ENCODE measurements at places on chromosomes 7 and 10.

DNA sequence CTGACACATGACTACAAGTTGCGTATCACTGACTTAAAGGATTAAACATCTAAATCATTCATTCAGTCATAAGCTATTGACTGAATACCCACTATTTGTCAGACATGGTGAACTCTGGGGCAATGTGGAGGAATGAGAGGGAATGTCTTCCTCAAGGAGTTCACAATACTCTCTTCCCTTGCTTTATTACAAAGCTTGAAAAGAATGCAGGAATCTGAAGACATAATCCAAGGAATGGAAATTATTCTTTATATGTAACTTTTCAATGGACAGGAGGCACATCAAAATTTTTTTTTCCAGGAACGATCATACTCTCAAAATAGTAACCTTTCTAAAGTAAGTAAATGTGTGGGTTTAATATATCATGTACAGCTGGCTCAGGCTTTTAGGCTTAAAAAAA lies 111.9 kb downstream of the ATXN7L1 start:
- DNase-seq = no peak

- no peak for DNase-seq
Measured at GRCh38 chr10:89263531-89263930, 12.0 kb upstream of the LIPA start.

- DNase-seq = no peak
Measured at GRCh38 chr10:17214971-17215781, 12.9 kb upstream of the VIM start.

- no peak for DNase-seq
Measured at GRCh38 chr7:40542982-40543741, 408.4 kb downstream of the SUGCT start.

DNA sequence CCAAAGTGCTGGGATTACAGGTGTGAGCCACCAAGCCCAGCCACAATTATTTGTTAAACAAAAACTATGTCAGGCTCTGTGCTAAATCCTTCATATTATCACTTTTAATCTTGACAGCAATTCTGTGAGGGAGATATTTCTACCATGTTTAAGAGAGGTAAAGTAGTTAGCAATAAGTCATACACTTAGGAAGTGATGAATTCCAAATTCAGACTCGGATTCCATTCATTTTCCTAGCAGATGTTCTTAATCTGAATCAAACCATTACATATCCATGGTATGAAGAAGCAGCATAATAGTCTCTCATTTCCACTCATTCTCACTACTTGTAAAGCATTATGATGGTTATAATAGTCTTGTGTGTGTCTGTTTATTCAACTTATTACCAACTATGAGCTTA lies 2.9 kb upstream of the CD36 start:
- DNase-seq = no peak

DNA sequence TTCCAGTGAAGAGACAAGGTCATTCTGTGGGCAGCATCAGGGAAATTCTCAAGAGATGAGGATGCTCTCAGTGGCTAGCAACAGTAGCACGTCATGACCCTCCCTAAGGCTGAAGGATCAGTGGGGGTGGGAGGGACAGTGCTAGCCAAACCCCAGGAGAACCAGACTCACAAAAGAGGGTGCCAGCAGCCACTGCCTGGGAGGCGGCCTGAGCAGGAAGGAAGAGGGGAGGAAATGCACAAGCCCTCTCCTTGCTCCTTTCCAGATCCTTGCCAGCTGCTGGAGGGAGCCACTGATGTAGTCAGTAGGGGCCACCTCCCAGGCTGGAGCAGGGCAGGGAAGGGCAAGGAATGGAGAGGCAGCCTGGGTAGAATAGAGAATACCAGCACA lies 302.7 kb downstream of the RPS24 start:
- DNase-seq = no peak

DNA sequence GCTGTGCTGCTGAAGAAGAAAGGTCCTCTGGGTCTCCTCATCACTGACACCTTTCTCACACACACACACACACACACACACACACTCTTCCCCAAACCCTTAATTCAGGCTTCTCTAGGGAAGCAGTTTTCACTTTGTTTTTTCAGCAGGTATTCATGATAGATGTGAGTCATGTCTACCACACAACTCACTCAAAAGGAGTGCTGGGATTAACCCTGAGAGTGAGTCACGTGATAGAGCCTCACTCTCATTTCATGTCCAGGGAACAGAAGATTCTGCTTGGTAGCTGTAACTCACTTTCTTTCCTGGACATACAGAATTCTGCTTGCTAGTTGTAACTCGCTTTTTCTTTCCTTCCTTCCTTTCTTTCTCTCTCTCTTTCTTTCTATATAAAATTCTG lies 45.4 kb downstream of the VIM start:
- DNase-seq = no peak

DNA sequence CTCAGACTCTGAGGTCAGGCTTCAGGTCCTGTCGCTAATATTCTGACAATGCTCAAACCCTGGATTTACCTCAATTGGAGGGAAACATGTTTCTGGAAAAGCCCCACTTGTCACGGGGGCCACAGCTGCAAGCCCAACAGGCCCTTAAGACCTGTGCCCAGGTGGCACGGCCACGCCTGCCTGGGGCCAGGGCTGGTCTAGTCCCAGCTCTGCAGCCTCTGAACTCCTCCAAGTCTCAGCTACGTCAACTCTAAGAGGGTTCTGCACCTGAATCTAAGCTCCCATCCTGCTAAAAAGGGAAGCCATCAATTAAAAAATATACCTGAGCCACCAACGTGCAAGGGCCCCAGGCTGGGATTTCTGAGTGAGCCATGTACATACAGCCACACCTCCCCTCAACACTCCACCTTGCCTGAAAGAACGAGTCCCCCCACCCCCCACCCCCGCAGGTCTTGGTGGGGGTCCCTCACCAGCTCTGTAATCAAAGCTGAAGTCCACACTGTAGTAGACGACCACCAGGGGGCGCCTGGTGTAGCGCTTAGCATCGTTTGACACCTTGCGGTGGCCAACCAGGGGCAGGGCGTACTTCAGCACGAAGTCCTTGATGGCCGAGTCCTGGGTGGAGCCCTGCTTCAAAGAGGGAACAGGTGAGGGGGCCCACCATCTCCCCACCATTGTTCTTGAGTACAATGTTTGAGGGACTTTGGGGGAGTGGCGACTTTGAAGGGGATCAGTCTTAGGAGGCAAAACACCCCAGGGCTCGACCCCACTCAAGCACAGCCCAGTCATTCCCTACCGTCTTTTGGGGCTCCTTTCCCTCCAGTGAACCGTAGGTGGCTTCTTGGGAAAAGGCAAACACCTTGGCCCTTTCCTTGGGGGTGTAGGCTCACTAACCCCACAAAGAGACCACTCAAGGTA lies 22.6 kb downstream of the PDIA4 start:
- peak; percentile 81 for DNase-seq

- no peak for DNase-seq
Measured at GRCh38 chr10:72310241-72310633, 36.5 kb downstream of the DDIT4 start.

- DNase-seq = no peak
Measured at GRCh38 chr7:152108359-152108758, 82.9 kb downstream of the GALNT11 start.

GRCh38 chr10:110413049-110413783 lies 84.5 kb upstream of the DUSP5 start:
- DNase-seq = no peak

- no peak for DNase-seq
Measured at GRCh38 chr10:49417311-49418052, 21.6 kb upstream of the DRGX start.

- DNase-seq = no peak
Measured at GRCh38 chr7:28698840-28699239, 259.3 kb downstream of the TRIL start.

GRCh38 chr7:126449611-126450268 lies 803.0 kb downstream of the GRM8 start:
- no peak for DNase-seq
